ENCODE measurements at places on chromosomes 7 and 10. TPM values are rescaled to one million over a fixed set of nuclear protein-coding genes. Genes with fewer than 3 reads are reported as not detected.

DNA sequence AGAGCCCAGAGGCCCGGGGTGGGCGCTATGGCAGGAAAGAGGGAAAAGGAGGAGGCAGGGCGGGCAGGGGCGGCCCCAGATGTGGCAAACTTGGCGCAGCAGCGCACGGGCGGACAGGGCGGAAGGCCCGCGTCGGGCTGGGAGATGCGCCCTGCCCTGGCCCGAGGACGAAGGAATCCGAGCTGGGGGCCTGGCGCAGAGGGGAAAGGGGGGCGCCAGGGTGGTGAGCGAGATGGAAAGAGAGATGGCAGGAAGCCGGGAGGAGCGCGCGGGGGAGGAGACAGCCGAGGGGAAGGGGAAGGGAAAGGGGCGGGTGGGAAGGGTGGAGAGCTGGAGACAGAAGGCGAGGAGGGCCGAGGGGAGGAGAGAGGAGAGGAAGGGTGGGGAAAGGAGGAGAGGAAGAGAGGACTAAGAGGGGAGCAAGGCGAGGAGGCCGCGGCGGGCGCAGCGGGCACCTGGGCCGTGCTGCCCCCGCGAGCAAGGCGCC, at the start of gene MARVELD1:
Gene MARVELD1 (plus strand): TSS at position 392 of the 487 bp plus-strand sequence. CDS start 147 bp downstream, outside the sequence.
- DNase-seq = peak; percentile 87

- no peak for DNase-seq
Measured at GRCh38 chr7:1281068-1281467, 48.4 kb downstream of the UNCX start.

GRCh38 chr7:128530855-128531104, 54.2 kb downstream of the METTL2B start:
- DNase-seq = no peak

The FAM241B gene
- polyA plus RNA-seq = 8.9 TPM

- no peak for DNase-seq
Measured at GRCh38 chr10:42475168-42476098, 162.9 kb downstream of the ZNF33B start.

DNA sequence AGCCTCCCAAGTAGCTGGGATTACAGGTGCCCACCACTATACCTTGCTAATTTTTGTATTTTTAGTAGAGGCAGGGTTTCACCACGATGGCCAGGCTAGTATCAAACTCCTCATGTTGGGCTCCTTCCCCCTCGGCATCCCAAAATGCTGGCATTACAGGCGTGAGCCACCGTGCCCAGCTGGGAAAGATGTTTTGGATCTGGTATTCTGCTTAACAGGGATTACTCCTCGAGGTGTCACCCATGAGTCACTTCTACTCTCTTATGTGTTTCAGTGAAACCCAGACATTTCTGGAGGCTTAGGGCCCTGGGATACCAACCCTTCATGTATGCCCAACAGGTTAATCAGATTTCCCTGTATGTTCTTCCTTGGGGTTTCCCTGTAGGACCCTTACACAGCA, 11.8 kb upstream of the OPN4 start:
- DNase-seq = no peak

- no peak for DNase-seq
Measured at GRCh38 chr7:70761711-70762328, 370.1 kb upstream of the GALNT17 start.

All from right lung (tissue), 10 donors.